ENCODE measurements at places on chromosomes 5 and 9.

- DNase-seq: no peak
Observed at GRCh38 chr9:17476401-17476800, 102.5 kb upstream of the SH3GL2 start.

DNA sequence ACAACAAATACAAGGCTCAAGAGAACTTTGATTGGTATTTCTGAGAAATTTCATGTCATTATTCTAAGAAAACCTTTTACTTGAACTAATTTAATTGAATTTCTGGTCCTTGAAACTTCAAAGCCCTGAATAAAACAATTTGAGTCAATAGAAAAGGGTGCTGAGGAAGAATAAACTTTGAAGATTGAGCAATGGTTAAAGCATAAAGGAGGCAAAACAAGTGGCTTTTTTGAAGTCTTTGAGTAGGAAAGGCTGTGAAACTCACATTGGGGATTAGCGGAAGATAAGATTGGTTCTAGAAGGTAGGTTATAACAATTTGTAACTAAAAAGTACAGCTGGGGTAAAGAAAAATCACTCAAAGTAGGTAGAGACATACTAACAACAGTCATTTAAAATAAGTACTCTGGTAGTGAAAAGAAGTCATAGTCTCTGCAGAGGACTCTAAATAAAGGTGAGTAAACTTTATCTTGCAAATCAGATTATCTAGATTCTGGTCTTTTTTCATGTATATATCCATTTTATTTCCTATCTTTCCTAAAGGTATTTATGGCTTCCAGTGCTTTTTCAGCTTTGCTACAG is 6.4 kb upstream of the PLPP1 start:
- no peak for DNase-seq

GRCh38 chr9:105059252-105059651 is 131.3 kb upstream of the ABCA1 start:
- DNase-seq: peak; percentile 57

- DNase-seq: peak; percentile 75
Observed at GRCh38 chr5:178449163-178450070, 140.8 kb downstream of the COL23A1 start.

DNA sequence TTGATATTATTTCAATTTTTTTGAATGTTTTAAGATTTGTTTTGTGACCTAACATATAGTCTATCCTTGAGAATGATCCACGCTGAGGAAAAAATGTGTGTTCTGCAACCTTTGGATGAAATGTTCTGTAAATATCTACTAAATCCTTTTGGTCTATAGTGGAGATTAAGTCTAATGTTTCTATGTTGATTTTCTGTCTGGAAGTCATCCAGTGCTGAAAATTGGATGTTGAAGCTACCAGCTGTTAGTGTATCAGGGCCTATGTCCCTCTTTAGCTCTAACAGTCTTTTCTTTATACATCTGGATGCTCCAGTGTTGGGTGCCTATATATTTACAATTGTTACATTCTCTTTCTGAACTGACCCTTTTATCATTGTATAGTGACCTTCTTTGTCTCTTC is 422.3 kb downstream of the TMEM232 start:
- no peak for DNase-seq

GRCh38 chr5:166346726-166347374 is 1944.6 kb upstream of the WWC1 start:
- no peak for DNase-seq

DNA sequence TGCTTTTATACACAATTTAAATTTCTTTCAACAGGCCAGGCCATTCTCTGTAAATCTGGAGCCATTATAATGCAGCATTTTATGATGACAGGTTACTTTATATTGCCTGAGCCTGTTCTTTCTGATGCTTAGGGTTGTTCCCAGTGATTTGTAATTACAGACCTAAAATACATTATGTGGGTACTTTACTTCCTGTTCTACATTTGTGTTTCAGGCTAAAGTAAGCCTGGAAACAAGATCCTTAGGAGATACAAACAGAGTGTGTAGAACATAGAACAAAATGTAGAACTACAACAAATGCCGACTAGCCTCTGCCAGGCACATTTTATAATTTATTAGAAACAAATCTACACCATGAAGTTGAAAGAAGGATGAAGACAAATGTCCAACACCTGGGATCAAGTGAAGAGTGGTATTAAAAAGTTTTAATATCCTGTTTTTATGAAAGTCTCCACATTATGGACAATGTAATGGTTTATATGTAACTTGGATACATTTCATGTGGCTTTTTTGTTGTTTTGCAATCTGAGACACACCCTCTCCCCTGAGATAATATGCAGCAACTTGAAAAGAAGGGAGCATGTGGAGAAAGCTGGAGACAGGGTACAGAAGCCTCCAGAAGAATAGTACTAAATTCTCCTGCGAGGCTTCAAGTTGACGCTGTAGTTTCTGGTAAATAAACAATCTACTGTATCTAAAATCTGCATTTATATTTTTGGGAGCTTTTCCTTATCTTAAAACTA is 46.9 kb downstream of the VCAN start:
- no peak for DNase-seq

DNA sequence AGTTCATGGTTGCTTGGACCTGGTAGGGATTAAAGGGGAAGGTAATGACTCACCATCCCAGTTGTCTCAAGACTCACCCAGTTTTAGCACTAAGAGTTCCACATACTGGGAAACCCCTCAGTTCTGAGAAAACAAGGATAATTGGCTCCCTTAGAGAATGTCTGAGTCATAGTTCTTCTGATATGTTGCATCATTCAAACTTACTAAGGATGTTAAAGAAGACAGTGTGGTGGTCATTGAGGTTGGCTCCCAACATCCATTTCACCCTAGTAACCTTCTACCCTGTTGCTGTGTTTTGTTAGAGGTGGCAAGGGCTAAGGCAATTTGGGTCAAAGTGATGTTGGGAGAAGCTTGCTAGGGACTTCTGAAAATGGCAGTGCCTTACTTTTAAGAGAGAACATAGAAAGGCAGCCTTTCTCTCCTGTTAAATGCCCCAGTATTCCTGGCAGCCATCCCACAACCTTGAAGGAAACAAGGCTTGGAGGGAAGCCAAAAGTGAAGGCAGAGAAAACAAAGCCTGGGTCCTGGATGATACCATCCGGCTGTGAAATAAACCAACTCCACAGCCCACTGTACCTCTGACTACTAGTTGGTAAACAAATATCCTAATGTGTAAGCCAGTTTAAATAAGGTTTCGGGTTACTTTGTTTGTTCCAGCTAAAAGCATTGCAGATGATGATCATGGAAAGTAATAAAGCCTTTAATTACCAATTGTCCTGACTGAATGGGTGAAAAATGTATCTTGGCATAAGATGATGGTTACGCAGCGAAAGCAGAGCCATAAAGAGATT is 80.4 kb upstream of the ADAMTSL1 start:
- peak; percentile 13 for DNase-seq

GRCh38 chr5:52784737-52785136 is 3.0 kb upstream of the ITGA1 start:
- DNase-seq: peak; percentile 55

- no peak for DNase-seq
Observed at GRCh38 chr5:45532826-45533624, 163.2 kb downstream of the HCN1 start.

DNA sequence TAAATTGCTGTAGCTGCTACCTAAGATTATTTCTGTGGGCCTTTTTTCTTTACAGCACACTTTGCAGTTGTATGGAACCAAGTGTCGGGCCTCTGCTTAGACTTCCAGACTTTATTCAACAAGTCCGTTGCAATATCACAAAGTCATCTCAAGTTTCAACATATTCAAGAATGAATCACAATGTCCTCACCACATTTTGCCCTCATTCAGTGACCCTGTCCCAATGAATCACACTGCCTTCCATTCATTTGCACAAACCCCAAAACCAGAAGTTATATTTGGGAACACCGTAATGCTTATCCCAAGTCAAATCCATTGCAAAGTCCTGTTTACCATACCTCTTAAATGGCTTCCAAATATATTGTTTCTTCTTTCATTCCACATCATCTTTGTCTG is 439.6 kb downstream of the CSNK1G3 start:
- no peak for DNase-seq

DNA sequence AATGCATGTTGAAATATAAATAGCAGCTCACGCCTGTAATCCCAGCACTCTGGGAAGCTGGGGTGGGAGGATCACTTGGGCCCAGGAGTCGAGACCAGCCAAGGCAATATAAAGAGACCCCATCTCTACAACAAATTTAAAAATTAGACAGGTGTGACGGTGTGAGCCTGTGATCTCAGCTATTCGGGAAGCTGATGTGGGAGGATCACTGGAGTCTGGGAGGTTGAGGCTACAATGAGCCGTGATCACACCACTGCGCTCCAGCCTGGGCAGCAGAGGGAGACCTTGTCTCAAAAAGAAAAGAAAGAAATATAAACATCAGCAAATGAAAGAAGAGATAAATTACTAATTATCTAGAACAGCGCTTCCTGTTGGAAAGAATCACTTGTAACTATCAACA is 105.0 kb downstream of the MAPKAP1 start:
- DNase-seq: no peak

DNA sequence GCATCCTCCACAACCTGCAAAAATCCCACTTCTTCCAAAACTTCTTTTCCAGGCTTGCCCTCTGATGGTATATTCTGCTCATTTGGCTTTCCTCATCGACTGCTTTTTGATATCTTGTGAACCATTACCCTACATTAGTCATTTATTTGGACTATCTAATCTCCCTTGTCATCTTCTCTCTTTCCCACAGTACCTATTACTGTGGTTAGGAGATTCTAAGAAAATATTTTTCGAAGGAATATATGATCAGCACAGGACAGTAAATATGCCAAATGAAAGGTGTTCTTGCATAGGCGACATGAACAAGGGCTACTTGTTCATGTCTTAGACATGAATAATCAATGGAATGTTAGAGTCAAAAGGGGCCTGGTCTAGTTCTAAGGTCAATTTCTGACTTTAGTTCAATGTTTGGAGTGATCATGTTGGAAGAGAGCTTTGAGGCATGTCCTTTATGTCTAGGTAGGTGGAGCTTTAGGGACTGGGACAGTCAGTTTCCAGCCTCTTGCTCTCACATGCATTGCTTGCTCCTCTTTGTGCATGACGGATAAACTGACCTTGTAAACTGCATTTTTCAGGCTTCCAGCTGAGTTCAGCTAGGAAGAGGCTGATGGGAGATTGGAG is 243.4 kb upstream of the RPS23 start:
- DNase-seq: no peak

DNA sequence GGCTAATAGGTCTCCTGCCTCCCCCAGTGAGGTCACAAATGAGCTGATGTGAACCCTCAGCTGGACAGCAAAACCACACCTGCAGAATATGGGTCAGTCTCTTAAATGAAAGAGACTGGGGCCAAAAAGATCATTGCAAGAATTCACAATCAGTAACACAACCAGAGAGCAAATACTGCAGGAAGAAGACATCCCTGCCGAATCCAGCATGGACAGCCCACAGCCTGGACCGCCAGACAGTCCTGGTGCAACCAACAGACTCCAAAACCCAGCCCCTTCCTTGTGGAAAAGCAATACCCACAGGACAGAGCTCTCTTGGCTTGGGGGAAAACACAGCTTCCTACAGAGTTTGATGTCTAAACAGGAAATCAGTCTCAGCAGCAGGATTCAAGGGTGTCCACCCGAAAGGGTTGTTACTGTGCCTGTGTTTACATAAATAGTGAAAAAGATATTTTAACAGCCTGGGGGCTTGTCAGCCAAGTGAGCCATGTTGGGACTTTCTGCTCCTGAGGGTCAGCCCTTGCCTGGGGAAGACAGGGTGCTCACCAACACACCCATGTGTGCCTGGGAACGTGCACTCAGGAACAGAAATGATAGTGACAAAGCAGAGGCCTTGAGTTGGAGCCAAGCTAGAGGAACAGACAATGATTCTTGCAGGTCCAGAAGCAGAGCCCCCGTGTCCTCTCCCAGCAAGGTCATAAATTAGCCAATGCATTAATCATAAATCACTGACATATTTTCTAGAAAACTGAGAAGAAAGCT is 106.2 kb downstream of the SEMA5A start:
- no peak for DNase-seq

- DNase-seq: no peak
Observed at GRCh38 chr5:17434982-17435381, 63.0 kb upstream of the TAF11L2 start.

DNA sequence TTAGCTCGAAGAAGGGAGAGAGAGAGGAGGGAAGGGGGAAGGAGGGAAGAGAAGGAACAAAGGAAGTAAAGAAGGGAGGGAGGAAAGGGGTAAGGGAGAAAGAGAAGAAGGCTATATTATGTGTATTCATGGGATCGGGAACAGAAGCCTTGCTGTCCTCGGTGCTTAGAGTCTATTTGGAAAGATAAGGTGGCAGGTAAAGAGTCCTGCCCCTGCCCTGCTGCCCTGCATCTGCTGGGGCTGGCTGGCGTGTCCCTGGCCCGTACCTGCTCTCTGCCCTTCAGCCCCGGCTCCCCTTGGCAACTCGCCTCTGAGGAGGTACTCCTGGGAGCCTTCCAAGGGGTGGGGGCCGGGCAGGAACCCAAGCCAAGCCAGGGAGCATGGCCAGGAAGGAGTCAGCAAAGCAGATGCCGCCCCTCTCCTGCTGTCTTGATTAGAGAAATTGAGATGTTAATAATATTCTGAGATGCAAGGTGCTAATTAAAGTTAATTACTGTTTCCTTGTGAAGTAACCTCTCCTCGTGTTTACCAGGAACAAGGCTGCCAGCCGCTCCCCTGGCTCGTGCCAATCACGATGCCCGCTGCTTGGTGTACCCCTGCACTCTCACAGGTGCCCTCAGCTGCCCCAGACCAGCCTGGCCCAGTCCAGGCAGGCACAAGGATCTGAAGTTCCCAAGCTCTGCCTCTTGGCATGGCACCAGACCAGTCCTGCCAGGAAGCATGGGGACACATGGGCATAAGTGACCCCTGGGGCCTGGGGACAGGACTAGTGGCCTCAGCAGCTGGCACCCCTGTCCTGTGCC is 36.6 kb downstream of the PCDH1 start:
- DNase-seq: no peak

DNA sequence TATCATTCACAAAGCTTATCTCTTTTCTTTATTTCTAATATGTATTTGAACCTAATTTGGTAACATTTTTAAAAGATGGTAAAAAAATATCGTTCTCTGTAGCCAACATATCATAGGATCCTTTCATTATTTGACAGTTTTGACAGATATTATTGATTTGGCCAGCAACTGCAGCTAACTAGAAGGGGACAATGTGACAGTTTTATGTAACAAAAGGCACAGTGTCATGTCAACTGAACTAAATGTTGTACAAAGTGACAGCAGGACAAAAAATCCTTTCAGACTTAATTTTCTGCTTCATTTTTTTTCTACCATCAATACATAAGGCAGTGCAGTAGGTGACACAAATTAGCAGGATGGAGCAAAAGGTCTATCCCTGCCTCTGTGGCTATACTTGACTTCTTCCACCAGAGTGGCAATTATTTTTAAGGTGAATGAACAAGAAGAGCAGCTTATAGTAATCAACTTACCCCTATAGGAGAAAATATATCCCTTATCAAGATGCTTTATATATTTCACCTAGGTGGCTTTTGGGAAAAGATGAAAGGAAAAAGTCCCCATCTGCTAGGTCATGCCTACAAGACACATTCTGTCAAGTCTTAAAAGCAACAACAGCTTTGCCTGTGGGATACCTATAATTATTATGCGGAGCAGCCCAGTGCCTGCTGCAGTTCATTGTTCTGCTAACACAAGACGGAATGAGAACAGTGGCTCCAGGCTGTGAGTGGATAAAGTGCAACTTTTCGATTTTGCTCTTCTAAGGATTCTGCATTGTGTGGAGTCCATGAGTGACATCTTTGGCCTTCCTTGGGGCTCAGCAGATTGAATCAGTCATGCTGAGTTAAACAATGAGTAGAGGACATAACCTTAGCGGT is 694.9 kb downstream of the ISL1 start:
- DNase-seq: no peak

GRCh38 chr9:87710443-87710842 is 15.5 kb upstream of the CTSL start:
- DNase-seq: no peak
